ENCODE measurements at places on chromosomes 7 and 10.

DNA sequence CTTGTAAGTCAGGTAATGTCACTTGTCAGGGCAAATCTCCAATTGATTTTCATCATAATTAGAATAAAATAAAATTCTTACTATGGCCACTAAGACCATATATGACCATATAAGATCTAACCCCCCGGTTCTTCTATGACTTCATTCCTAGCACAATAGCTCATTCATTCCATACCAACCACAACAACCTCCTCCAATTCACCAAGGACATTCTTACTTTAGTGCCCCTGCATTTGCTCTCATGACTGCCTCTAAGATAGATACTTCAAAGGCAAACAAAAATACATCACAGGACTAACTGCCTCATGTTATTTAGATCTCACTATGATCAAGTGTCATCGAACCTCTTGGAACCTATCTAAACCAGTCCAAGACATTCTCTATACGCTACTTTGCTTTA lies 90.8 kb downstream of the SNX13 start:
- DNase-seq, result no peak

GRCh38 chr7:104956753-104957450 lies 57.1 kb upstream of the KMT2E start:
- DNase-seq, result no peak

GRCh38 chr7:140526787-140527664 lies 47.7 kb upstream of the MKRN1 start:
- DNase-seq, result no peak

- no peak for DNase-seq
Observed at GRCh38 chr7:122604251-122604650, 94.7 kb downstream of the RNF133 start.

GRCh38 chr7:20595971-20596370 lies 19.5 kb upstream of the ABCB5 start:
- DNase-seq, result no peak

GRCh38 chr10:120428754-120429153 lies 28.3 kb upstream of the PLPP4 start:
- no peak for DNase-seq

GRCh38 chr7:156895024-156895780 lies 2.2 kb upstream of the LMBR1 start:
- no peak for DNase-seq

DNA sequence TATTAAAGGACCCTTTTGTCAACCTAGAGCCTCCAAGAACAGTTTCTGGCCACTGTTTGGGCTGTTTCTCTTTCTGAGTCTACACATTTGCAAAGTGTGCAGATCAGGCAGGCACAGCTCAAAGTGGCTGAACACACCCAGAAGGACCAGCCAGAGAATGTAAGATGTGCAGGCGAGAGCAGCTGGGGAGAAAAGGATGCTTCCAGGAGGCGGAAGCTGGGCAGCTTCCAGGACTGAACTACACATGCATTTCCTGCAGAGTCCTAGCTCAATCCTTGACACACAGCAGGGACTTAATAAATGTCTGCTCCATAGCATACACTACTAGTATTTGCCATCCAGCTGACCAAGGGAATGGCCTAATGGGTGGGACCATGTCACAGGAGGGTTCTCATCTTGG lies 70.9 kb downstream of the CTBP2 start:
- DNase-seq, result no peak

- no peak for DNase-seq
Observed at GRCh38 chr10:76432016-76433012, 1000.9 kb downstream of the LRMDA start.

DNA sequence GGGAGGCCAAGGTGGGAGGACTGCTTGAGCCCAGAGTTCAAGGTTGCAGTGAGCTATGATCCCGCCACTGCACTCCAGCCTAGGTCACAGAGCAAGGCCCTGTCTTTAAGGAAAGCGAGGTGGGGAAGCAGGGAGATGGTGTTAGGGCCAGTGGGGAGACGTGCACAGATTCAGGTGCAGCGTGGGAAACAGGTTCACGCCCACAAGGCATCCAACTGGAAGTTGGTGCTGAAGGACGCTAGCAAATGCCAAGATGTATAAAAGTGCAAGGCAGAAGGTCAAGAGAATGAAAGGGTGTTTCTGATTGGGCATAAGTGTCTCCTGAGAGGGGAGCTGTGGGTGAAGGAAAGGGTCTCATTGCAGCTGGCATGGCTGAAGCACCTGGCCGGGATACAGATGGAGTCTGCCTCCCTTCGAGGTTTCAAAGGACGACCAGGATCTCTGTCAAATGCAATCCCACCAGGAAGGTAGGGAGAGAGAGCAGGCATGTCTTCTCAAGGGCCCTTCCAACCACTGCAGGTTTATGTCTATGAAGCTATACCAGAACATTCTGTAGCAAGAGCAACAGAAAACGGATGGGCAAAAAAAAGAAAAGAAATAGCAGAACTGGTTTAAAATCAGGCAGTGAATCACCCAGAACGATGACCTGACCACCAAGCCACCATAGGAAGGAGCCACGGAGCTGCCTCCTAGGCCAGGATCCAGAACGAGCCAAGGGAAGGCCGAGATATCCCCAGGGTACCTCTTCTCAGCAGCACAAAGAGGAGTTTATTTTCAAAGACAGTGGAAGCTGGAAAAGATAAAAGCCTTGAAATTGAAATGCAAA lies 43.2 kb downstream of the GSDME start:
- DNase-seq, result no peak

GRCh38 chr7:107125475-107125874 lies 43.3 kb upstream of the HBP1 start:
- DNase-seq, result no peak

DNA sequence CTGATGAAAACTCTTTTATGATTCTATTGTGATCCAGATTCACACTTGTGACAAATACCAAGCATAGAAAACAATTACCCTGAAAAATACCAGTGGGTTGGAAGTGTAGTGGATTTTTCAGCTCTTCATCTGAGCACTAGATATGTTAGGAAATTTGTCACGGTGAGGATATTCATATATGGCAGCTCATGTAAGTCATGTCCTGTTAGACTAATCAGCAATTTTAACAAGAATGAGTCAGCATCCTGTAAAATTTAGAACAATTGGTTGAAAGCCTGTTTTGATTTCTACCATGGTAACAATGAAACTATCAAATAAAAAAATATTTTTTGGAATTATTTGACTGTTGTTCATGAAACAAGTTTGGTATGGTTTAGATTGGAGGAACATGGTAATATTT lies 334.3 kb downstream of the CACNA2D1 start:
- no peak for DNase-seq

- DNase-seq, result no peak
Observed at GRCh38 chr7:82810558-82811259, 352.0 kb downstream of the PCLO start.

DNA sequence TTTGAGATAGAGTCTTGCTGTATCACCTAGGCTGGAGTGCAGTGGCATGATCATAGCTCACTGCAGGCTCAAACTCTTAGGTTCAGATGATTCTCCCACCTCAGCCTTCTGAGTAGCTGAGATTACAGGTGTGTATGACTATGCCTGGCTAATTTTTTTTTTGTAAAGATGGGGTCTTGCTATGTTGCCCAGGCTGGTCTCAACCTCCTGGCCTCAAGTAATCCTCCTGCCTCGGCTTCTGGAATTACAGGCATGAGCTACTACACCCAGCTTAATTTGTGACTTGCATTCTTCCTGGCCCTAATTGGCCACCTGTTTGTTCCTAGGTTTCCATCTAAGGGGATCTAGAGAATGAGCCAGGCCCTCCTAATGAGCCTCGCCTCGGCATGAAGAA lies 9.3 kb downstream of the ARHGAP22 start:
- DNase-seq, result no peak

GRCh38 chr7:7242899-7243298 lies 60.6 kb downstream of the C1GALT1 start:
- DNase-seq, result no peak

DNA sequence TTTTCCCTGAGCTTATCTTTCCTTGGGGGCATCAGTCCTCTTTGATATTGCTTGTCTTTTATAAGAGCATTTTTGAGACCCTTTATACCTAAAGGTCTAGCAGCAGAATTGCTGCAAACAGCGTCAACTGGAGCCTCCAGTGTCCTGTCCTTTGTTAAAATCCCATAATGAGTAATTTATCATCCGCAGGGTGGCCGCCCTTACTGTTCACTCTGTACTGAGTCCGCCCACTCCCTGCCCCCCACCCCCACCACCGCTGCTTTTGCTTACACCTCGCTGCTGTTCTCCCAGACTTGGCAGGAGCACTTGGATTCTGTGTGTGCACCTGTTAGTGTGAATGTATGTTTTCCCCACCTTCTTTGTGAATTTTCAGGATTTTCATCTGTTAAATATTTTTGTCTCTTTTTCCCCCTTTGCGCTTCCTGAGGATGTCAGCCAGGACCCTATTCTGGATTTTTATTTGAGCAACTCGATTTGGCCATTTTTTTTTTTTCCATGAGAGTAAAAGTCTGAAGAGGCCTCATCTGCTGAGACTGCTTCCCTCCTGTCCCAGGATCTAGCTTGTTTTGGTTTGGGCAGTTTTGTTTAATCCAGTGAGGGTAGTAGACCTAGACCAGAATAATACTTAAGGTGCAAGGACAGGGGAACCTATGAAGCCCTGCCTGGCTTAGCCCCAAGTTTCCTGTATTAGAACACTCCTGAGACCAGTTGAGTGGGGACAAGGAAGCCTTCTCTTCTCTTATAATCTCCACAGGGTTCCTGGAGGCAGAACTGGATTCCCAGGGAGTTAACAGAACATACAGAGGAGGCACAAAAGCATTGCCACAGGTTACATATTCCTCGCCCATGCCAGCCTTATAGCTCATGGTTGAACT lies 8.2 kb downstream of the AGFG2 start:
- no peak for DNase-seq

DNA sequence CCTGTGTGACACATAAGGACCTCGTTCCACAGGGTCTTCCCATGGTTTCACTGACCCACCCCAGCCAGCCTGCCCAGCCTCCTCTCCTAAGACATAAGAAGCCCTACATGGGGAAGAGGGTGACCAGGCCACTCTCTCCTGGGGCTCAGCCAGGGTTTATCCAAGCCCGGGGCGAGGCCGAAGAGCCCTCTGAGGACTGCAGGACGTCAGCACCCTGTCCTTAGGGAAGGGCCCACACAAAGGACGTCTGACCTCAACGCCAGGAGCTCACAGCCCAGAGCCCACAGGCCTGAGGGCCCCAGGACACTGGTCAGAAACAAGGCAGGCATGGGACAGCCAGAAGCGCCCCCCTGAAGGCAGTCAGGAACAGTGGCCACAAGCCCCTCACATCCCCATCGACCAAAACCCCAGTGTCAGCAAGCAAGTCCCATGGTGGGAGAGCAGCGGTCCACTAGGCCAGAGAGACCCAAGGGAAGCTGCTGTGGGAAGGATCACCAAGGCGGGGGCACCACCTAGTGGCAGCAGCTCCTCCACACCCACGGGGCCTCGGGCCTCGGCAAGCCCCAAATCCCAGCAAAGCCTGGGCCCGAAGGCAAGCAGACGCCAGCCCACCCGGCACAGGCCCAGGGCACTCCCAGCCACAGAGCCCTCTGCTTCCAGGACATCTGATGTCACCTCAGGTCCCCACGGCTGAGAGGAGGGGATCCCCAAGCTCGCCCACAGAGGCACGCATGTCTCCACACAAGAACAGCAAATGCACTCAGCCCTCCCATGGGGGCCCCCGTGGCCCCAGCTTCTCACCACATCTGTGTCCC lies 23.4 kb downstream of the MAD1L1 start:
- DNase-seq, result peak; percentile 67

- no peak for DNase-seq
Observed at GRCh38 chr10:48493083-48493871, 111.6 kb downstream of the ARHGAP22 start.

DNA sequence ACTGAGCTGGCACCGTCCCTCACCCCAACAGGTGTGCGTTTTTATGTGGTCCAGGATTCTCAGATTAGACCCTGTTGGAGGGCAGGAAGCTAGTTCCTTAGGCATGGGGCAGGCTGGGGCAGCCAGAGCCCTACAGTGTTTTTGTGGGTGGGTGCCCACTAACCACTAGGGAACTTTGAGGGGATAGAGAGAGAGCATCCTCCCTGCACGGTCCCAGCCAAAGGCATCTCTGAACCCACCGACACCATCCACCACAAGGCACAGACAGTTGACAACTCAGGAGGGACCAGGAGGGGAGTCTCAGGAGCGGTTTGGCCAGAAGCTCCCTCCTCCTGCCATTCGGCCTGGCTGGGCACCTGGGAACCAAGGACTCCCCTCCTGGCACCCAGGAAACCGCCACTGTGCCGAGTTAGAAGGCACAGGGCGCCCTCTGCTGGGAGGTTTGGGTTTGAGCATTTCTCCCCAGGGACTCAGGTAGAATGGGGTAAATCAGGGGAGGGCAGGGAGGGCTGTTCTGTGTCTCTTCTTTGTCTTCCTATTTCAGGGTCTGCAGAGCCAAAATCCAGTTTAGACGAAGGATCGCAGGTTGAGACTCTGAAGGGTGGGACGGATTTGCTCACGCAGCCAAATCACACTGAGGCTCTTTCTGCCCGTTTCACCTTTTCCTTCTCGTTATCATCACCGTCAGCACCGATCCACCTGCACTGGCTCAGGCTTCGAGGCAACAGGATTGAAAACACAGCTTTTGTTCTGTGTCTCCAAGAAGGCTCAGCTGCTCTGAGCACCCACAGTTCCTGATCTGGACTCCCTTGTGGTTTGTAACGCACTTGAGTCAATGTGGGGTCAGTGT lies 84.8 kb upstream of the COL13A1 start:
- no peak for DNase-seq

DNA sequence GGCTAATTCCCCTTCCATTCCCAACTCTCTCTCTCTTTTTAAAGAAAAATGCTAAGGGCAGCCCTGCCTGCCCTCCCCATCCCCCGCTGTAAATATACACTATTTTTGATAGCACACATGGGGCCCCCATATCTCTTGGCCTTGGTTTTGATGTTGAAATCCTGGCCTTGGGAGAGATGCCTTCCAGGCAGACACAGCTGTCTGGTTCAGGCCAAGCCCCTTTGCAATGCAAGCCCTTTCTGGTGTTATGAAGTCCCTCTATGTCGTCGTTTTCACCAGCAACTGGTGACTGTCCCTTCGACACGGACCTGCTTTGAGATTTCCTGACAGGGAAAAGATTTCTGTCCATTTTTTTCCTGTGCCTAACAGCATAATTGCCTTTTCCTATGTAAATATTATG lies 3.0 kb downstream of the ADRA2A start:
- no peak for DNase-seq

- no peak for DNase-seq
Observed at GRCh38 chr7:1864161-1864940, 194.3 kb downstream of the ELFN1 start.

DNA sequence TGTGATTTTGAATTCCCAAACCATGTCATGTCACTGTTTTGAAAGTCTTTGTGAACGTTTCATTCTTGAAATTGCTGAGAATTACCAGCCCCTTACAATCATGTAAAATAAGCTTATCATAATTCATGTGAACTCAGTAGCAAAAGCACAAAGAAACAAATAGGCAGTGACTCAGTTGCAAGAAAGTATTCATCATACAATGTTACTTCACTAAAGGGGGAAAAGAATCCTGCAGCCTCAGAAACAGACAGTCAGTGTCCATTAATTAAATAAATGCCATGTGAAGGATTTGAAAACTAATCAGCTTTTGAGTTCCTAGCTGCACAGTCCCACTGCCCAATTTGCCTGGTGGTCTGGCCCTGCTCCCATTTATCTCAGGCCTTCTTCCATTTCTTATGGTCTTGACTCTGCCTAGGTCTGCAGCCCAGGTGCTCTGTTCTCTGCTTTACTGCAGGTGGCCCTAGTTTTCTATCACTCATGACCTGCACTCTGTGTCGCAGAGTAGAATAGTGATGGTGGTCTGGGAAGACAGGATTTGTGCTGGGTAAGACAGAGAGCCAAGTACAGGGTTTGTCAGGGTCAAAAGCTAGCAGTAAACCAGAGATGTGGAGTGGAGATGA lies 99.7 kb downstream of the PLCE1 start:
- no peak for DNase-seq

GRCh38 chr10:14179251-14179650 lies 151.5 kb downstream of the FRMD4A start:
- DNase-seq, result no peak

GRCh38 chr7:91424371-91424770 lies 160.1 kb downstream of the FZD1 start:
- no peak for DNase-seq
